ENCODE measurements at places on chromosomes 2 and 18.

DNA sequence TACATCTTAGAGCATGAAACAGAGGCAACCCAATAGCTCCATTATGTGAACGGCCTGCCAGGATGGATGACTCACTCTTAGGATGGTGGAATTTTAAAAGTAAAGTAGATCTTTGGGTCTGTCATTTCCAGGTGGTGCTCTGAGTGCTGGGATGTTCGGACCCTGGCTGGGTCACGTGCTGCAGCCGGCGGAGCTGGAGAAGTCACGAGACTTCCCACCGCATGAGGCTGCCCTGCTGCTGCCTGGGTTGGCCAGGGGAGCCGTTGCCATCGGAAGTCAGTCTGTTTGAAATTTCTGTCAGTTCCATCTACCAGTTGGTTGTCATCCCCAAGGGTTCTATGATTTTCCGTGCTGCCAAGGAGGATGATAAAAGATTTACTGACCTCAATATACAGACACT is 93.3 kb upstream of the ALKAL2 start:
- no peak for DNase-seq
- no peaks in the 10 kb centered on the region for H3K4me1 ChIP-seq
- no peaks in the 10 kb centered on the region for H3K36me3 ChIP-seq
- H3K27me3 ChIP-seq: peaks cover 31% of the 10 kb centered on the region
- no peak overlapping the region for H3K4me3 ChIP-seq
- H3K27ac ChIP-seq: no peak overlapping the region

DNA sequence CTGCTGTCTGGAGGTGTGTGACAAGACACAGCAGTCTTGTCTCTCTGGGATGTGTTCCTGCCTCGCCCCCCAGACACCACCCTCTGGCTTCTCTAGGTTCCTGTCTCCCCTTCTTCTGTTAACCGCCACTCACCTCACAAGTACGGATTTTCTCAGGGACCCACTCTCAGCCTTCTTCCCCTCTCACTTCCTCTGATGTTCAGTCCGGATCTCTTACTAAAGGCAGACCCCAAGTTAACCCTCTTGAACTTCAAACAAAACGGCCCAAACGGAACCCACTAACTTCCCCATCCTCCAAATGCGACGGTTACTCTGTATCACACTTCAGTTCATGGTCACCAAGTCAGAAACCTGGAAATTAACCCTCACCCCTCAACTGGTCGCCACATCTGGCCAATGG is 32.0 kb downstream of the B4GALT6 start:
- DNase-seq: no peak
- peaks cover 2% of the 10 kb centered on the region for H3K36me3 ChIP-seq
- H3K4me3 ChIP-seq: no peak overlapping the region
- peak overlapping the region; percentile 6 for H3K27ac ChIP-seq
- peaks cover 14% of the 10 kb centered on the region for H3K27me3 ChIP-seq

GRCh38 chr2:163692611-163693482 is 43.0 kb downstream of the FIGN start:
- no peak overlapping the region for H3K4me3 ChIP-seq
- H3K4me1 ChIP-seq: no peaks in the 10 kb centered on the region
- H3K36me3 ChIP-seq: peaks cover 2% of the 10 kb centered on the region
- DNase-seq: no peak
- no peak overlapping the region for H3K27ac ChIP-seq

GRCh38 chr2:112877423-112877822 is 33.5 kb upstream of the IL37 start:
- H3K27ac ChIP-seq: no peak overlapping the region
- H3K4me3 ChIP-seq: no peak overlapping the region
- H3K4me1 ChIP-seq: peaks cover 7% of the 10 kb centered on the region
- no peak for DNase-seq
- H3K36me3 ChIP-seq: peaks cover 2% of the 10 kb centered on the region

- H3K36me3 ChIP-seq: no peaks in the 10 kb centered on the region
- no peak overlapping the region for H3K27ac ChIP-seq
- H3K27me3 ChIP-seq: no peaks in the 10 kb centered on the region
These were observed 413.0 kb downstream of the CDH2 start for GRCh38 chr18:27763936-27764335.

GRCh38 chr2:146764301-146764700 is 1080.5 kb upstream of the ACVR2A start:
- H3K27ac ChIP-seq: no peak overlapping the region
- no peak overlapping the region for H3K4me3 ChIP-seq
- no peaks in the 10 kb centered on the region for H3K27me3 ChIP-seq
- H3K36me3 ChIP-seq: no peaks in the 10 kb centered on the region

GRCh38 chr2:237915576-237915975 is 51.2 kb upstream of the UBE2F start:
- H3K36me3 ChIP-seq: peaks cover 2% of the 10 kb centered on the region
- H3K27ac ChIP-seq: no peak overlapping the region
- no peak for DNase-seq
- H3K4me3 ChIP-seq: no peak overlapping the region

DNA sequence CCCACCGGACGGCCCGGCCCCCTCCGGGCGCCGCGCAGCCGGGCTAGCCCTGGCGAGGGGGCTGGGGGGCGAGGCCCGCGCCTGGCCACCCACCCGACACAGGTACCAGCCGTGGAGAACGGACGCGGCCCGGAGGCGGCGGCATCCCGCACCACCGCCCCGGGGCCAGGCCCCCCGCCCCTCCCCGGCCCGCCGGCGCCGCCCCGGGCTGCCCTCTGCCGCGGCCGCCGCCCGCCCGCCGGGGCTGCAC is 405 bp downstream of the SOS1 start:
- peak overlapping the region; percentile 97 for H3K27ac ChIP-seq
- H3K27me3 ChIP-seq: no peaks in the 10 kb centered on the region
